ENCODE measurements at places on chromosomes 5 and 9.
A peak's percentile ranks its signal among the peaks of the same experiment; 100 is the strongest.

DNA sequence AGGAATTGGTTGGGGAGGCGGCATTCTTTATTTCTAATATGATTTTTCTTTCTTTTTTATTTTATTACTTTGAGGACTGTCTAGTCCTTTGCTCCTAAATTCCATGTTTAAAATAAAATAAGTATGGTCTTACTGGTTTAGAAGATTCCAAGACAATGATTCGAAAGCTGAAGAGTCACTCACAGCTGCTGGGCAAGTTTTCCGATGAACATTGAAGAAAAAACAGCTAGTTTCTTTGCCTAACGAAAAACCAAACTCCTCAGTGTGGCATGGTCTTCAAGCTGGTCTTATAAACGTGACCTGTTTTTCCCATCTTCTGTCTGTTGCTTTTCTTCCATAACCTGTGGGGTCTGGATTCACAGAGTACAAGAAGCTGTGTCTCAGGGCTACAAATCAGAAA is 25.1 kb downstream of the ZNF474 start:
- no peak for DNase-seq

DNA sequence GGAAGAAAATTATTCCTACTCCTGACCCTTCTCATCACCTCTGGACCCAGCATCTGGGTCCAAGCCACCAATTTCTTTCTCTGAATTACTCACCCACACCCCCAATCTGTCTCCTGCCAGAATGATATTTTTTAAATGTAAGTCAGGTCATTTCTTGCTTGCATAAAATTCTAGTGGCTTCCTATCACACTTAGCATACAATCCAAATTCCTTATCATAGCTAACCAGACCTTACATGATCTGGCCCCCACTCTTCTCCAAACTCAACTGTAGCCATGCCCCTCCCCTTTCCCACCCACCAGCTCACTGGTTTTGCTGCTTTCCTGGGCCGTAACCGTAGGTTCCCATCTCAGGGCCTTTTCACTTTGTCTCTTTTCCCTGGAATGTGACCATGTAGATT is 15.2 kb downstream of the HTR4 start:
- DNase-seq: no peak

GRCh38 chr5:126811515-126812198 is 34.7 kb downstream of the LMNB1 start:
- DNase-seq: peak; percentile 31

DNA sequence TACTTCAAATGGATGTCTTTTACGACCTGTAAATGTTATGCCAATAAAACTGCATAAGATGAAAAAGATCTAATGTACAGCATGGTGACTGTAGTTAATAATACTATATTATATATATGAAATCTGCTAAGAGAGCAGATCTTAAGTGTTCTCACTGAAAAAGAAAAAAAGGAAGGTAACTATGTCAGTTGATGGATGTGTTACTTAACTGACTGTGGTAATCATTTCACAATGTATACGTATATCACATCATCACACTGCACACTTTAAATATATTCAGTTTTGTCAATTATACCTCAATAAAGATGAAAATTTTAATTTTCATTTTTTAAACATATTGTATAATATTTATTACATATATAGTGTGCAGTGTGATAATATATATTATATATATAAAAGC is 31.9 kb downstream of the THBS4 start:
- no peak for DNase-seq

GRCh38 chr5:166909040-166909439 is 1382.4 kb upstream of the WWC1 start:
- no peak for DNase-seq

DNA sequence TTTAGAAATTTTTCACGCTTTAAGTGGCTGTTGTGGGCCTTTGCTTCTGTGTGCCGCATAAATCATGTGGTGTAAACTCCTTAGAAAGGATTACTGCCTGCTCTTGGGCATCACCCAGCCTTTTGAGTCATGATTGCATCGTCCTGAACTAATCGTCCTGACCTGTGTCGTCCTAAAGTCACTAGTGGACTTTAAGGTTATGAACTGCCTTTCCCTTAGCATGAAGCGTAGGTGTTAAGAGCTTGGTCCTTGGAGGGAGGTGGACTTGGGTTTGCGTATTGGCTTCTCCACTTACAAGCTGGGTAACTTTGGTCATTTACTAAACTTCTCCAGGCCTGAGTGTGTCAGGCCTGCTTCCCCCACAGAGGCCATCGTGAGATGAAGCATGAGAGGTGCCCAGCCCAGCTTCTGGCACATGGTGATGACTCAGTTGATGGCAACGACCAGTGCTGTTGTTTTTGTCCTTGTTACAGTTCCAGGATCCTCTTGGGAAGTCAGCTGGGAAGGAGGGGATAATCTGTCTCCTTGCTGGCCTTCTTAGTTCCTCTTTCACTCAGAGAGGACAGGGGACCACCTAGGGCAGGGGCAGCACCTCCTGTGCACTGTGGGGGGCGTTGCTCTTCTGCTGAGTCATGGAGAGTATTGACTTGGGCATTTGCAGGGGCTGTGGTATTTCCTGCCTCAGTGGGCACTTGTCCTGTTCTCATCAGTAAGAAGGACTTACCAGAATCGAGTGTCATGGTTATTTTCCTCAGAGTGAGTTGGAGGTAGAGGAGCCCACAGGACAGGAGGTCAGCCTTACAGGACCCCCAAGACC is 54.2 kb upstream of the NCS1 start:
- DNase-seq: no peak

DNA sequence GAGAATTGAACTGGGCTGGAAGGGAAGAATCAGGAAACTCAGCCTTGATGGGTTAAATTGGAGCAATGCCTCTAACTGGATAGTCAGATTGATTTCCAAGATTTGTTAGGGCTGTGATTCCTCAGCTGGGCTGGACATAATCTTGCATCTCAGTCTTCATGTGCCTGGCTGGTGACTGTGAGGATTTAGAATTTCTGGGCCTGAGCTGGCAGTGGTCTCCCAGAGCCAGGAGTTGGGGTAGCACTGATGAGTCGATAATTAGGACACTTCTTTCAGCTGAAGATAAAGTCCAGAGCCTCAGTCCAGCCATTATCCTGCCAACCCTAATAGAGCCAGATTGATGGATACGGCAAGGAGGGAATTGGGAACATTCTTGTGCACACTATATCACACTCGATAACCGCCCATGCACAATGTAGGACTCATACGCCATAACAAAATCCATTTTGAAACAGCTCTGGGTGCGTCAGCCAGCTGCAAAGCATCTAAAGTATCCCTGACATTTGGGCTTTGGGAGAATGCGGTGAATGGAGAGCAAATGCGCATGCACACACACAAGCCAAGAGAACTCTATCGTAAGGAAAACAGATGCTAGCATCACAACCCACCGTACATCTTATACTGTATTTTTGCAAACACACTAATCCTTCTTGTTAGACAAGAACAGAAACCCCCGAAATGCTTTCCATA is 405.1 kb upstream of the KLF4 start:
- DNase-seq: no peak

DNA sequence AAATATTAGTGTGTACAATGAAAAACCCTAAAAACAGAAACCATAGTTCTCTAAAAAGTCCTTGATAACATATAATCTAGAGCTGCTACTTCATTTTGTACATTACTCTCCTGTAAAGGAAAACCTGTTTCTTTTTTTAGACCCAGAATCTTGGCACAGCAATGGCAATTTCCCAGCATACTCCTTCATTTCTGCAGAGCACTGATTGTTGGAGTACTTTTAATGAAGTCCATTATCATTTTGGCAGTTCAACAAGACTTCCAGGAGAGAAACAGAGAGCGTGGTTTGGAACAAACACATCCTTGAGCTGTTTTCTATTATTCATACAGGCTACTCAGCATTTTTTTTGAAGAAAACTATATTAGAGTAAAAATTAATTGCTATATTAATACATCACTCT is 22.7 kb upstream of the MROH2B start:
- DNase-seq: no peak

DNA sequence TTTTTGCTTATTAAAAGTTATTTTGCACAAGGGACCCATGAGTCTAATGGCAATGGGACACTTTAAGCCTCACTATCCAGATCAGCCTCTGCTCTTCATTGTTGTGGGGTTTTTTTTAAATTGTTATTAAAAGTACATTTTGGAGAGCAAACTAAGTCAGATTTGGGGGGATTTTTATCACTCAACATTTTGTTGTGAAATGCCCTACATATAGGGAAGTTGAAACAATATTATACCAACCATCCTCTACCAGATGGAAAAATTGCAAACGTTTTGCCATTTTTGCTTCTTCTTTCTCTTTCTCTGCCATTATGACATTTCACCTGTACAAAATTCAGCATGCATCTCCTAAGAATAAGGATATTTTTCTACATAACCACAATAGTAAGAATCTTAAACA is 75.3 kb downstream of the SLC1A3 start:
- DNase-seq: no peak

- no peak for DNase-seq
Observed at GRCh38 chr9:117460743-117461142, 45.9 kb upstream of the ASTN2 start.

DNA sequence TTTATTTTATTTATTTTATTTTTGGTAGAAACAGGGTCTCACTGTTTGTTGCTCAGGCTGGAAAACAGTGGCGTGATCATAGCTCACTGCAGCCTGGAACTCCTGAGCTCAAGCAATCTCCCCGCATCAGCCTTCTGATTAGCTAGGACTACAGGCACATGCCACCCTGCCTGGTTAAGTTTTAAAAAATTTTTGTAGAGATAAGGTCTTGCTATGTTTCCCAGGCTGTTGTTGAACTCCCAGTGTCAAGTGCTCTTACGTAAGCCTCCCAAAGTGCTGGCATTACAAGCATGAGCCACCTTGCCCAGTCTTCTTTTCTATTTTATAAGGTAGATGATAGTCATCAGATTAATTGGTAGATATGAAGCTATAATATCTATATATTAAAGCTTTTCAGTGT is 382.7 kb downstream of the CDH12 start:
- DNase-seq: no peak

- DNase-seq: no peak
Observed at GRCh38 chr5:122805481-122805880, 30.6 kb downstream of the SNX2 start.

DNA sequence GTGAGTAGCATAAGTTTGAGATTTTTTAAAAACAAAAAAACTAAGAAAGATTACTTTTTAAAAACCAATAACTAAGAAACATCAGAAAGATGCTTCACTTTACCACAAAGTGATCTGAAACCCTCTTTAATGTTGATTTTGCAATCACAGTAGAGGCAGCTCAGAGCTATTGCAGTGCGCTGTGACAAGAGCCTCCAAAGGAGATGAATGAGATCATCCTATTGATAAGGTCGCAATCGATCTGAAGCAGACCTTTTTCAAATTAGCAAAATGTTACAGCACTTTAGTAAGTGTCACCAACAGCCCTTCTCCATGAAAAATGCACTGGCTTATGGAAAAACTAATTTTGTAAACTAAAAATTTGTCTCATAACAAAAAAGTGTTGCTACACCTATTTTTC is 284.6 kb upstream of the EFNA5 start:
- no peak for DNase-seq

GRCh38 chr5:107457881-107458280 is 212.9 kb downstream of the EFNA5 start:
- DNase-seq: no peak

GRCh38 chr5:94700592-94700991 is 82.1 kb downstream of the SLF1 start:
- DNase-seq: no peak

GRCh38 chr5:154863291-154864080 is 5.1 kb downstream of the CNOT8 start:
- DNase-seq: no peak

DNA sequence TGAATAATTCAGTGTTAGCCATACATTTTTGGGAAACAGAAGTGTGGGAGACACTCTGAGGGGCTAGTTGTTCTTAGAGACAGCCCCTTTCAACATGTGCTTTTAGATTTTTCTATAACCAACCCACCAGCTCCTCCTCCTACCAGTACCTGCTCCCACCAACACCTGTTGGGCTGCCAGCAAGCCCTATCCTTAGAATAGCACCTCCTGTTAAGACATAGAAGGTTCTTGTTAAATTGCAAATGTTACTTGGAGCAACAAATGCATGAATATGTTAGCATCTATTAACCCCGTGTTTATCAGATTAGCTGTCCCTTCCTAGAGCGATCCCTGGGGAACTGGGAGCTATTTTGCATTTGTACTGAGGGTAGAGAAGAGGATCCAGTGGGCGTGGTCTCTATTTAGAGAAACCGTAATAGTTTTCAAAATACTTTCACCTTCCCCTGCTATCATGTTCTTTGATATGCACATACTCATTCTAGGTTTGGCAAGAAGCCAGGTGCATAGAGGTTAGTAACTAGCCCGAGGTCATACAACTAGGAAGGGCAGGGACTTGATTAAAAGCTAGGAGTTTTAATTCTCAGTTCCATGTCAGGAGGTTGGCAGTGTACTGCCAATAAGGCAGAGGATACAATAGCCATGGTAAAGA is 334.4 kb downstream of the KCTD16 start:
- DNase-seq: no peak

- no peak for DNase-seq
Observed at GRCh38 chr5:167064198-167064776, 1227.2 kb upstream of the WWC1 start.

DNA sequence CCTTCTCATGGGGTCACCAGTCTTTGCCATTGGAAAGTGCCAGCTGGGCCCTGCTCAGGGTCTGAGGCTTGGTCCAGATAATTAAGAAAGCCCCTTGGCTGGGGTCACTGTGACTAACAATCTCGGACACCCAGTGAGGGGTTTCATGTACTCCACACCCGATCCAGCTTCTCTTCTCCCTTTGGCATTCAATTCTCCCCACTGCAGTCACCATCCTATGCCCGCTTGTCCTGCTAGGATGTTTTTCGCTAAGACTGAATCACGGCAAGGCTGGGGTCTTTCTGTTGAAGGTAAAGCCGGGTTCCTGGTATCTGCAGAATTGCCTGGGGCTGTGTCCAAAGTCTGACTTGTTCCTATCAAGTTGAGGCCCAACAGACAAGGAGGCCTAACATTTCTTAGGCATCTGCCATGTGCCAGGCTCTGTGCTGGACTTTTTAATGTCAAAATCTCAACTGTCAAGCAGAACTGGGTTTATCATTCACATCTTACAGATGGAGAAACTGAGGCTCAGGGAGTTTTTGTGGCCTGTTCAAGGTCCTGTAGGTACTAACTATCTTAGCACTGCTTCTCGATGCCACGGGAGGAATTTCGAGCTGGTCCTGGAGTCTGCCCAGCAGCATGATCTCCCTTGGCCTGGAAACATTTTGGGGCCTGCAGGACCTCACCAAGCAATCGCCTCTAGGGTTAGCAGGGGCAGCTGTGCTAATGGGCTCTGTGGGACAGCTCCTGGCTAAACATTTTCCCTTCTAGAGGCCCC is 142.0 kb upstream of the ALDH1B1 start:
- no peak for DNase-seq

DNA sequence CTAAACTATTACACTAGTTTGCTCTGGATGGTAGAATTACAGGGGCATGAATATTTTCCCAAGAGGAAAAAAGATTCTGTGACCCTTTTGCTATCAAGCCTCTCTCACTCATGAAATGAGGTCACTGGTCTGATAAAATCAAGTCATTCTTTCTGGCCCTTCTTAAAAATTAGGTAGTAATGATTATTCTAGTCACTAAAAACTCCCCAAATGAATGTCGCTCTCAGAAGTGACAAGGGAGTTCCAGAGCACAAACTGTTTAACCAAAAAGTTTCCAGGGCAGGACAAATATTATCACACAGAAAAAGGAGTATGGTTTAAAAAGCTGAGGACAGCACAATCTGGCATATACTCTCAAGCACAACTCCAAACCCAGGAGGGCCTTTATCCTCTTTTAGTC is 12.5 kb downstream of the ERMP1 start:
- DNase-seq: no peak

GRCh38 chr9:134412298-134412711 is 86.0 kb downstream of the RXRA start:
- DNase-seq: no peak

Data from activated CD4-positive, alpha-beta T cell treated with anti-CD3 and anti-CD28 coated beads, Interleukin-2, amount 50 U/mL, for 48 hours (primary cell).